NCI-H1105 (cell line): ENCODE measurements at places on chromosomes 3 and 15.

DNA sequence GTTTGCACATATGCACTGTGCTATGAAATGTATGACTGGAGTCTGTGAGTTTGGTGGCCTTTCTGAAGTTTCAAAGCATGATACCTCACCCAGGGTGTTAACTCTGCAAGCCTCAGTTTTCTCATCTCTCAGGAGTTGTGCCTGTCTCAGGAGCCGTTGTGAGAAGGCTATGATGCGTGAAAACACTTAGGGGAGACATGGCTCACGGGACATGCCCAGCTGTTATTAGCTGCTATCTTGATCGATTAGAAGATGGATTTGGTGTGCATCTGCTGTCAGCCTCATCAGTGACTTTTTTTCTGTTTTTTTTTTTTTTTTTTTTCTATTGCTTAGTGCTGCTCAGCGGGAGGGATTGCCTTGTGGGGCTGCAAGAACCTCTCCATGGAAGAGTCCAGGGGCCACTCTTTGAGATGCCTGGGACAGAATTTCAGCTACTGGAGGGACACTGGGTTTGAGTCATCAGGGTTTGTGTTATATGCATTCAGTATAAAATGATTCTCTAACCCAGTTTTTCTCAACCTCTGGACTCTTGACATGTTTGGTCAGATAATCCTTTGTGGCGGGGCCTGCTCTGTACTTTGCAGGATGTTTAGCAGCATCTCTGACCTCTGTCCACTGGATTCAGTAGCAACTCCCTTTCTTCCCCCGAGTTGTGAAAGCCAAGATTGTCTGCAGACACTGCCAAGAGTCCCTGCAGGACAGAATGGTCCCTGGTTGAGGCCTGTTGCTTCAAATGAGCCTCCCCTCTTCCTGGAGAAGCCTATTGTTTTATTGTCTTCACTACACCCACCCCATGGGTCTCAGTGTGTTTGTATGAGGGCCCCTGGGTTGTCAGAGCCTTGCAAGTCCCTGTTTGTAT is 181.4 kb downstream of the CACNA2D3 start:
- DNase-seq = no peak

DNA sequence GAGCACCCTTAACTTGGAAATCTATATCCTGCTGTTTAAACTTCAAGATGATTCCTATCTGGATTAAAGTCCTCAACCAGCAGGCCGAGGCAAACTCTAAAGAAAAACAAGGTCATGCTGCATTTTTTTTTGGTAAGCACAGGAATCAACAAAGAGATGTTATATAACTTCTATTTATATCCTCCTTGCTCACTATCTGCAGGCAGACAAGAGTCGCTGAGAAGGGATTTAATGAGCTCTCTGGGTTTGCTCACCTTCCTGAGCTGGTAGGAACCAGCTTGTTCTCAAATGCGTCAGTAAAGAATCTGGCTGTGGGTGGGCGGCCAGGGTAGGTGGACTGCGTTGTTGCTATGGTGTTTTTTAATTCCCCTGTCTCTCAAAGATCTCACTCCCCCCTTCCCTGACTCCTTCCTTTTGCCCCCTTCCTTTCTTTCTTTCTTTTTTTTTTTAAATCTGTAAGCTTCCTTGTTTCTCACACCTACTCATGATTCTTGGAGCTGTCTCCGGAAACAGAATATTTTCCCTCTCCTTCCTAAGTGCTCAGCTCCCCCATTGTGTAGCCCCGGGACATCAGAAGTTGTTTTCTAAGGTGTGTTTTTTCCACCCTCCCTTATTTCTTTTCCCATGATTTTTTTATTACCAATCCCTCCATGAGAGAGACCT is 228.8 kb upstream of the BHLHE40 start:
- DNase-seq = no peak

GRCh38 chr3:171306631-171307030 is 153.6 kb downstream of the TNIK start:
- DNase-seq = no peak

GRCh38 chr3:114060906-114061655 is 4.5 kb downstream of the QTRT2 start:
- DNase-seq = no peak

DNA sequence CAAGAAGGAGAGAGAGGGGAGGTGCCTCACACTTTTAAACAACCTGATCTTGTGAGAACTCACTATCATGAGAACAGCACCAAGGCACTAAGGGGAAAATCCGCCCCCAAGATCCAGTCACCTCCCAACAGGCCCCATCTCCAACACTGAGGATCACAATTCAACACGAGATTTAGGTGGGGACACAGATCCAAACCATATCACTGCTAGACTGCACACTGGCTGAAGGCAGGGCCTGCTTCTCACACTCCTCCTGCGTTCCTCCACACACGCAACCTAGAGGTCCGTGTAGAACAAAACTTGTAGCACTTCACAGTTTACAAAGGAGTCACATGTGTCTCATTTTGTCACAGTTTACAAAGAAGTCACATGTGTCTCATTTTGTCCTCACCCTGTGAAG is 97.8 kb downstream of the DAPK2 start:
- DNase-seq = no peak

GRCh38 chr3:157409516-157409915 is 27.1 kb upstream of the PTX3 start:
- no peak for DNase-seq

- DNase-seq = no peak
These were observed 8.0 kb downstream of the ALDH1A2 start for GRCh38 chr15:58057559-58057958.

DNA sequence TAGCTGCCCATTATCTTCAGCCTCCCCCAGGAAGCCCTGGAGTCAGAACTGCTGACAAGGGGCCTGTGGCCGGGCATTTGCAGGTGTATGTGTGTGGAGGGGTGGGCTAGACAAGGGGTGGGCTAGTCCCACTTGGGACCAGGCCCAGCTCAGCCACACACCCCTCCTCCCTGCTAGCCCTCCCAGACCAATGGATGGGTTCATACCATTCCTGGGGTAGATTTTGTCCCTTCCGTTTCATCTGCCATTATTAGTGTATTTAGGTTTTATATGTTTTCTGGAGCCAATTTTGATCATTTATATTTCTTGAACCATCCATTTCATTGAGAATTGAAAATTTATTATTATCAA is 42.2 kb downstream of the MRAS start:
- no peak for DNase-seq

DNA sequence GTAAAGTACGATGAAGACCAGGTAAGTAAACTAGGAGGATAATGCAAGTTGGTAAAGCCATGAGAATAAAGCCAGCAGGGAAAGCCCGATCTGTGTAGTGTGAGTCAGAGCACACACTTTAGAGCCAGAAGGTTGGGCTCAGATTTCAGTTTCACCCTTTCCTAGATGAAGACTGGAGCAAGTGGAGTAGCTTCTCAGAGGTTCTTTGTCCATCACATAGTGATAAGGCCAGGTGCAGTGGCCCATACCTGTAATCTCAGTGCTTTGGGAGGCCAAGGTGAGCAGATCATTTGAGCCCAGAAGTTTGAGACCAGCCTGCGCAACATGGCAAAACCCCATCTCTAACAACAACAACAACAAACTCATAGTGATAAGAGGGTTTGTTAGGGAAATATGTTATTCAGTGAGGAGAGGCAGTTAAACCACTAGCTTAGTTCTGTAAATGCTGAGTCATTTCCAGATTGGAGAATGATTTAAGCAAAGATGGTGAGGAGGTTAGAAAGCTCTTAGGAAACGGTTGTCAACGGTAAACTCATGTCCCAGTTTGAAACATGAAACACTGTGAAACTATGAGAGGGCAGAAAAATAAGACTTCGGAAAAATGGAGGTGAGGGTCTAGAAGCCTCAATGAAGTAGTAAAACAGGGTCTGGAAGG is 39.0 kb downstream of the IL12A start:
- DNase-seq = no peak

DNA sequence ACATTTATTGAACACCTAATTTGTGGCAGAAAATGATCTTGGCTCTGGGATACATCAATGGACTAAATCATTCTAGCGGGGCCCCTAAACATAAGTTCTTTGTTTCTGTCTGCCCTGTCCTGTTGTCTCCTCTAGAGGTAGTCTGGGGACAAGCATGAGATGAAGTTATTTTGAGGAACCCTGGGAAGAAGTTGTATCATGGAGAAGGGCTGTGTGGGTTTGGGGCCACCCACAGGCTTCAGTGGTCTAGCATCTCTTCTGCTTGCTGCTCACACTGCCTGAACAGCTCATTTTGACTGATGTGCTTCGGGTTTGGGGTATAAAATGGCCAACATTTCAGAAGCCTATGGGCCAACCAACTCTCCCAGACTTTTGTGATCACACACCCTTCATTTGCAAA is 50.3 kb upstream of the OSBPL11 start:
- no peak for DNase-seq

- no peak for DNase-seq
These were observed 43.6 kb downstream of the HMG20A start for GRCh38 chr15:77464129-77464865.

DNA sequence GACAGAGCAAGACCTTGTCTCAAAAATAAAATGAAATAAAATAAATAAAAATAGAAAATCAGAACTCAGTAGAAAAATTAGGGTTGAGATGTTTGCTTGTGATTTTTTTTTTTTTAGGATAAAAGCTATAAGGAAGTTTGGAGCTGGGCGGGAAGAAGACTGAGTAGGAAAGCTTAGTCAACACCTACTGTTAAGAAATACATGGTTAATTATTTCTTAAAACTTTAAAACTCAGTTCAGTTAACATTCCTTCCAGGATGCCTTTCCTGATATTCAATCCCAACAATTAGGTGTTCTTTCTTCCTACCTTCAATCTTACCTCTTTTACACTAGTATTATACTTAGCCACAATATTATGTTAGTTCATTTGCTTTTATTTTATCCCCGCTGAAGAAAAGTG is 246.2 kb downstream of the LSAMP start:
- DNase-seq = no peak

DNA sequence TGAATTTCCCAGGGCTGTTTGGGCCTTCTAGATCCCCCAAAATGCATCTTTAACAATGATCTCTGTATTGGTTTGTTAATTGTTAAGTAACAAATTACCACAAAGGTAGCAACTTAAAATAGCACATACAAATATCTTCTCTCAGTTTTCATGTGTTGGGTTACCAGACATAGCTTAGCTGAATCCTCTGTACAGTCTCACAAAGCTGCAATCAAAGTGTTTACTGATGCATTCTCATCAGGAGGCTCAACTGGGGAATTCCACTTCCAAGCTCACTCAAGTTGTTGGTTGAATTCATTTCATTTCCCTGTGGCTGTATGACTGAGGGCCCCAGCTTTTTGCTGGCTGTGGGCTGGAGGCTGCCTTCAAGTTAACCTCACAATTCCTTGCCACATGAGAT is 297.6 kb downstream of the RPLP1 start:
- DNase-seq = no peak

- DNase-seq = no peak
These were observed 12.3 kb upstream of the KLHL40 start for GRCh38 chr3:42673082-42673481.

DNA sequence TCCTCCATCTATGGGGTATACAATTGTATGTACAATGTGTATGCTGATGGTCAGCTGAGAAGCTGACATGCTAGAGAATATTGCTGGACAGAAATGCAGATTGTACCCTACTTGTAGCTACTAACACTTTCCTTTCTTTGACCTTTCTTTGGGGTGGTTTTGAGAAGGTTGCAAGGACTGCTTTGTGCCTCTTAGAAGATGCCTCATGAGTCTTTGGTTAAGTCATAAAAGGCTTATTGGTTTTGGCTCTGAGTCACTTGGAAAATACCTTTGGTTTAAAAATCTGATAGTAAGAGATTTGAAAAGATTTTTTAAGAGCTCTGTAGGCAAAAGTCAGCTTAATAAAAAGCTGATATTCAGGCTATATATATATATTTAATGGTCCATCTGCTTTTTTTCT is 71.5 kb downstream of the ZMAT3 start:
- no peak for DNase-seq

DNA sequence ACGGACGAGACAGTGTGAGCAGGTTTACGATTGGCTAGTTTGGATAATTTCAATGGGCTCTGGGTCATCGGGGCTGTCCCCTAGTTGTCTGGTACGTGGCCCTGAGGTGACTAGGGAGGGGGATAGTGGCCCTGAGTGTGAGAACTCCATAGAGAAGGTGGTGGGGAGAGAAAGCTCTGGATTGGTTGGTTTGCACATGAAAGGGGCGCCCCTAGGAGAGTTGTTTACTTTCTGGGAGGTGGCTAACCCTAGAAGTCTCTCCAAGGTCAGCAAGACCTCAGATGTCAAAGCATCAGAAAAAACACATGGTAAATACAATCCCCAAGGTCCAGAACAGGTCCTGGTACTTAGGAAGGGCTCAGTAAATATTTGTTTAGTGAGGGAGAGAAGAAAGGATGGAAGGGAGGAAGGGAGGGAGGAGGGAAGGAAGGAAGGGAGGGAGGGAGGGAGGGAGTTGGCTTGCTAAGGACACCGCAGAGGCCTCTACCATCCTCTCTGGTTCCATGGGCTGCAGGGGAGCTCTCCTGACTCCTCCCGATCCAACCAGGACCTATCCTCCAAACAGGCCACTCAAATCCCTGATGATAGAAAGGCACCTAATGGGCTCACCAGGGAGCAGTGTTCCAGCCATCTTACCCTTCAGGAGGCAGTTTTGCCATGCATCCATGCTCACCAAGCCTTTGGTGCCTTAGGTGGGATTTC is 3.0 kb upstream of the TRH start:
- DNase-seq = no peak

- DNase-seq = no peak
These were observed 15.6 kb downstream of the TEX264 start for GRCh38 chr3:51686512-51687215.

DNA sequence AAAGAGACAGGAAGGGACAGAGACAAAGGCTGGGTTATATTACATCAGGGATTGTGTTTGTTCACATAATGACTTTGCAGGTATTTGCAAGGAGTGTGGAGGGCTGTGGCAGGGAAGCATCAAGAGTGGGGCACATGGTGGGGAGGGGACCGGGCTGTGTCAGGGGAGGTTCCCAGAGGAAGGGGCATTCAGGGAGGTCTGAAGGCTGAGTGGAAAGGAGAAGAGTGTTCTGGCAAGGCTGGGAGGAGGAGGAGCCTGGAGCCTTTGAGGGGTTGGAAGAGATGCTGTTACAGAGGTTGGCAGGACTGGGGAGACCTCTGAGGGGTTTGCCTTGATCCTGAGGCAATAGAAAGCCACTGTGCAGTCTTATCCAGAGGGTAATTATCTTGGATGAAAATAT is 49.4 kb downstream of the EXOG start:
- DNase-seq = no peak

- DNase-seq = no peak
These were observed 98.0 kb upstream of the TLE3 start for GRCh38 chr15:70195587-70196305.

DNA sequence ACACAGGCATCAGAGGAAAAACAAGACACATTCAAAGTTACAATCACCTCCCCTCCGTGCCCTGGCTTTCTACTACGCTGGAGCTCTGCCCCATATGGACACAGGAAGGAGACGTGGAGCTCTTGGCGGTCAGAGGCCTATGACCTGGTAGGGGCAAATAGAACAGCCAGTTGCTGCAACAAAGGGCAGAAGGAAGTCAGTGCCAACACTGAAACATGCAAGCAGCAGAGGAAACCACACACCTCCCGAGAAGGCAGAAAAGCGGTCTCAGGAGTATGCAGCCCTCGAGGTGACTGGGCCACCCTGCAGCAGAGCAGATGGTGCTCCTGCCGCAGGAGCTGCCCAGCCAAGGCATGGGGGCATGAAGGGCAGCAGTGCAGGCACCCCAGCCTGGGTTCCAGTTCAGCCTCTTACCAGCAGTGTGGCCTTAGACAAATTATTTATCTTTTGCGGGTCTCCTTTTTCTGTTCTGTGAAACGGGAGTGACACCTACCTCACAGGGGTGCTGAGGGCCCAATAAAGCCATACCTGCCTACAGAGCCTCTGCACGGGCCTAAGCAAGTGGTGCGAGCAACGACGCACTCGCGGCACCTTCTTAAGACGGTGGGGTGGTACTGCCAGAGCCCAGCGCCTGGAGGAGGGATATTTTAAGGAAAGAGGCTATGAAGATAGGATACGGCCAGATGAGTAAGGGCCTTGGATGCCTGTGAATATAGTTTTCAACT is 8.6 kb downstream of the ZXDC start:
- DNase-seq = no peak
